Activated naive CD4-positive, alpha-beta T cell treated with anti-CD3 and anti-CD28 coated beads for 36 hours (primary cell): ENCODE measurements at places on chromosomes 3 and 15. TPM values are rescaled to one million over a fixed set of nuclear protein-coding genes. Genes with fewer than 3 reads are reported as not detected.

Gene CEMIP
- not detected for total RNA-seq

Gene CHCHD6
- total RNA-seq, result 17.7 TPM

Gene FURIN
- total RNA-seq, result 448 TPM

Gene LMAN1L
- total RNA-seq, result not detected

Gene GNB4
- total RNA-seq, result 0.26 TPM

Gene IL16
- total RNA-seq, result 36.4 TPM

Gene GP9
- not detected for total RNA-seq

Gene CCDC39
- total RNA-seq, result not detected

Gene NOX5
- total RNA-seq, result not detected

Gene MFSD1
- total RNA-seq, result 5.7 TPM

Gene SLITRK3
- not detected for total RNA-seq

Gene GPR62
- total RNA-seq, result not detected

Gene FYTTD1
- 25.1 TPM for total RNA-seq

Gene CHMP2B
- 26.1 TPM for total RNA-seq

Gene SEMA6D
- total RNA-seq, result not detected

Gene SYNPR
- not detected for total RNA-seq

Gene PIGBOS1
- total RNA-seq, result 9.2 TPM

Gene FANCD2OS
- total RNA-seq, result not detected

Gene UBE3A
- 85.7 TPM for total RNA-seq

Gene MLF1
- 1.2 TPM for total RNA-seq

Gene LRIG1
- total RNA-seq, result 19.0 TPM

Gene MST1R
- total RNA-seq, result 0.41 TPM

Gene CPNE9
- not detected for total RNA-seq

Gene SH2D7
- not detected for total RNA-seq

Gene CNTN6
- total RNA-seq, result not detected

Gene PRKCI
- 20.8 TPM for total RNA-seq

Gene ST3GAL6
- total RNA-seq, result not detected

Gene FETUB
- not detected for total RNA-seq

Gene CCDC12
- total RNA-seq, result 37.6 TPM

Gene CKMT1B
- total RNA-seq, result 1.0 TPM

Gene ACTC1
- not detected for total RNA-seq

Gene NUP210
- total RNA-seq, result 148 TPM

Gene FBXW12
- total RNA-seq, result not detected

Gene RETNLB
- total RNA-seq, result not detected

Gene ERC2
- not detected for total RNA-seq

Gene IDH2
- total RNA-seq, result 225 TPM

Gene ANKRD63
- total RNA-seq, result not detected

Gene TMCO5A
- not detected for total RNA-seq

Gene SLC9C1
- total RNA-seq, result not detected

Gene ZNF860
- total RNA-seq, result 0.07 TPM
